ENCODE measurements at places on chromosomes 5 and 9.

DNA sequence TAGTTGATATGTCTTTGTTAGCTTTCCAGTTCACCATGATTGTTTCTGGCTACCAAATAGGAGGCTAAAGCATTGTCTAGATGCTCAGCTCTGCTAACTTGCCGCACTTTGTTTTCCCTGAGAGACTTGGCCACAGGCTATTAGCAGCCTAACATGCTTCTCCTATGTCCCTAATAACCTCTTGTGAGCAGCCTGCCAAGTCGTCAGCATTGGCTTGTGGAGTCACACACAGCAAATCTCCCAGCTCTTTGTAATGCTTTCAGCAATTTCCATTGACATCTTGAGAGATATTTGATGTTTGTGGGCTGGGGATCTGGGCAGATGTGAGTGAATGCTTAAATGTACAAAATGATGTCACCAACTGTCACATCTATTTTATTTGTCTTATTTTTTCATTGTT lies 346.9 kb downstream of the KDM4C start:
- peaks cover 21% of the 10 kb centered on the region for H3K36me3 ChIP-seq
- no peak overlapping the region for H3K4me3 ChIP-seq
- DNase-seq, result no peak
- H3K27me3 ChIP-seq, result no peaks in the 10 kb centered on the region

- no peak overlapping the region for H3K27ac ChIP-seq
- no peak overlapping the region for H3K4me3 ChIP-seq
- DNase-seq, result no peak
- no peaks in the 10 kb centered on the region for H3K4me1 ChIP-seq
- no peaks in the 10 kb centered on the region for H3K36me3 ChIP-seq
Observed at GRCh38 chr5:35305336-35306020, 75.2 kb upstream of the PRLR start.

DNA sequence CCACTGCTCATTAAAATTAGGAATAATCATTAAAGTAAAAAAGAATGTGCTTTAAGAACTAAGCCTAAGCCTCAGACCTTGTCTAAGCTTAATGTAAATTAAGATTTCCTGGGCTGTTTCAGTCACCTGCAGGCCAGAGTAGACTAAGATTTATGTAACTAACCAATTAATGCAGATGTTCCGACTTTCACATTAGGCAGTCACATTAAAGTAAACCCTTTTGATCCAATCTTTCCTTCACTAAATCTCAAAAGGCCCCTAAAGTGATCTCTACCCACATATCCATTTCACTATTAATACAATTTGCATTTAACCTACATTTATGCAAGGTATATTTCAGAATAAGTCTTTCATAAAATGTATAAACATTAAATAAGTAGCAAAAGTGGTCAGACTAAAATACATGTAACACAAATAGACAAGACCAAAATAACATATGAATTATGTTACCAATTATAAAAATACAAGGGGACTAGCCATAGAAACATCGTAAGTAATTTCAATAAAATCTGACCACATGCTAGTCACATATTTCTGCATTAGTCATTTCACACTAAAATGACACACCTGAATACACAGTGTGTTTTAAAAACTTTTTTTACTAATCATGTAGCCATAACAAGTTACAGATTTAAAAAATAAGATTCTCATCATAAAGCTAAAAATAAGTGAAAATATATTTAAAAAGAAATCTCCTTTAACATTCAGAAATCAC lies 7.7 kb downstream of the NR3C1 start:
- peak overlapping the region; percentile 48 for H3K4me3 ChIP-seq
- peak overlapping the region; percentile 77 for H3K27ac ChIP-seq
- H3K27me3 ChIP-seq, result no peaks in the 10 kb centered on the region
- H3K36me3 ChIP-seq, result peaks cover 18% of the 10 kb centered on the region
- peaks cover 58% of the 10 kb centered on the region for H3K4me1 ChIP-seq

GRCh38 chr9:111945216-111945615 lies 48.6 kb downstream of the UGCG start:
- peak; percentile 10 for DNase-seq
- H3K27me3 ChIP-seq, result no peaks in the 10 kb centered on the region
- no peak overlapping the region for H3K27ac ChIP-seq
- H3K4me1 ChIP-seq, result peaks cover 5% of the 10 kb centered on the region
- H3K36me3 ChIP-seq, result no peaks in the 10 kb centered on the region

DNA sequence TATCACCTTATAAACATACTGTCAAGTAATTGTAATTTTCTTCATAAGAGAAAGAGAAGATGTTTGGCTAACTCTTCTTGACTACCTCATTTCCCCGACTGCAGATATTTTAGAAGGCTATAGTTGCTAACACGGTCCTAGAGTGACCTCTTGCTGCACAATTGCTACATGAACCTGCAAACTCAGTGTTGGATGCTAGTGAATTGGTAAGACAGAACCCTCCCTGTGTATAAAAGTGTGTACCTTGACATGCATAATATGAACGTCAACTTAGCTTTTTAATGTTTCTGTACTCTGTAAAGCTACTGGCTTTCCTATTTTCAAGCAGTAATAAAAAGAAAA lies 46.7 kb upstream of the CER1 start:
- H3K27ac ChIP-seq, result no peak overlapping the region
- no peak overlapping the region for H3K4me3 ChIP-seq
- peaks cover 4% of the 10 kb centered on the region for H3K4me1 ChIP-seq

GRCh38 chr5:57466544-57466943 lies 16.1 kb downstream of the ACTBL2 start:
- H3K36me3 ChIP-seq, result no peaks in the 10 kb centered on the region
- DNase-seq, result no peak
- H3K4me1 ChIP-seq, result no peaks in the 10 kb centered on the region
- peaks cover 20% of the 10 kb centered on the region for H3K27me3 ChIP-seq
- H3K27ac ChIP-seq, result no peak overlapping the region

DNA sequence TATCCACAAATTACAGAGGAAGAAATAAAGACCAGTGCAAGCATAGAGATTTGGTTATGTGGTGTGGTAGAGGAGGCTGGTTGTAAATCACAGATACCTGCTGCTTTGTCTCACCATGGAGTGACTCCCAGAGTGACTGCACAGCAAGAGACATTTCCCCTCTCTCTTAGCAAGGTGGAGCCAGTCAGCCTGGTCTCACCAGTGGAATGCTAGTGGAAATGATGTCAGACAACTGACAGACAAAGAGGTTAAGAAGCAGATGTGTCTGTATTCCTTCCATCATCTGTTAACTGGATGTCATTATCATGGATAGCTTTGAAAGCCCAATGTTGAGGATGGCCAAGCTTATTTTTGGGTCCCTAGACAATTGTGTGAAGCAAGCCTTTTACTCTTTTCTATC lies 509.4 kb upstream of the SEMA6A start:
- no peak overlapping the region for H3K27ac ChIP-seq
- DNase-seq, result no peak
- no peaks in the 10 kb centered on the region for H3K36me3 ChIP-seq
- no peaks in the 10 kb centered on the region for H3K27me3 ChIP-seq

- H3K36me3 ChIP-seq, result no peaks in the 10 kb centered on the region
- peaks cover 47% of the 10 kb centered on the region for H3K27me3 ChIP-seq
- H3K4me1 ChIP-seq, result peaks cover 2% of the 10 kb centered on the region
- DNase-seq, result no peak
Observed at GRCh38 chr5:159891371-159891770, 24.9 kb upstream of the ADRA1B start.

GRCh38 chr9:84597131-84597530 lies 72.4 kb upstream of the NTRK2 start:
- DNase-seq, result no peak
- H3K27ac ChIP-seq, result no peak overlapping the region
- H3K4me3 ChIP-seq, result no peak overlapping the region
- no peaks in the 10 kb centered on the region for H3K27me3 ChIP-seq
- no peaks in the 10 kb centered on the region for H3K36me3 ChIP-seq
- H3K4me1 ChIP-seq, result no peaks in the 10 kb centered on the region

- DNase-seq, result no peak
- H3K27me3 ChIP-seq, result no peaks in the 10 kb centered on the region
- H3K36me3 ChIP-seq, result no peaks in the 10 kb centered on the region
- no peak overlapping the region for H3K4me3 ChIP-seq
- H3K27ac ChIP-seq, result no peak overlapping the region
Observed at GRCh38 chr5:129698661-129699060, 49.2 kb upstream of the MINAR2 start.

- no peaks in the 10 kb centered on the region for H3K36me3 ChIP-seq
- no peak overlapping the region for H3K4me3 ChIP-seq
- H3K27ac ChIP-seq, result no peak overlapping the region
- no peaks in the 10 kb centered on the region for H3K4me1 ChIP-seq
- DNase-seq, result no peak
Observed at GRCh38 chr5:65133477-65134110, 348.1 kb downstream of the ADAMTS6 start.

- H3K36me3 ChIP-seq, result peaks cover 4% of the 10 kb centered on the region
- peak; percentile 8 for DNase-seq
- H3K4me1 ChIP-seq, result peaks cover 56% of the 10 kb centered on the region
- H3K27ac ChIP-seq, result peak overlapping the region; percentile 67
- H3K27me3 ChIP-seq, result no peaks in the 10 kb centered on the region
- peak overlapping the region; percentile 42 for H3K4me3 ChIP-seq
Observed at GRCh38 chr5:143182901-143183820, 220.3 kb downstream of the NR3C1 start.

GRCh38 chr5:169909945-169910344 lies 70.3 kb downstream of the INSYN2B start:
- H3K27me3 ChIP-seq, result no peaks in the 10 kb centered on the region
- H3K4me3 ChIP-seq, result no peak overlapping the region
- no peak for DNase-seq

- H3K4me3 ChIP-seq, result no peak overlapping the region
- no peaks in the 10 kb centered on the region for H3K36me3 ChIP-seq
- no peak for DNase-seq
Observed at GRCh38 chr5:135829681-135830383, 4.6 kb upstream of the SLC25A48 start.

All from effector memory CD8-positive, alpha-beta T cell (primary cell).